ENCODE measurements at places on chromosomes 3 and 15. TPM values are rescaled to one million over a fixed set of nuclear protein-coding genes. Genes with fewer than 3 reads are reported as not detected.

Gene MED12L
- total RNA-seq, result 0.07 TPM

Gene CCR8
- not detected for total RNA-seq

Gene ATP8B4
- under 0.01 TPM for total RNA-seq

Gene CLRN1
- not detected for total RNA-seq

Gene LMOD3
- not detected for total RNA-seq

Gene IRAK2
- total RNA-seq, result 21.6 TPM

Gene SH3GL3
- not detected for total RNA-seq

Gene GREM1
- 1.6 TPM for total RNA-seq

Gene XCR1
- not detected for total RNA-seq

Gene DUOXA2
- not detected for total RNA-seq

Gene SLC12A6
- total RNA-seq, result 17.0 TPM

Gene OXNAD1
- 8.2 TPM for total RNA-seq

Gene SCAANT1
- not detected for total RNA-seq

Gene STAC
- total RNA-seq, result 29.0 TPM

Gene KNG1
- total RNA-seq, result not detected

Gene SLC28A2
- total RNA-seq, result not detected

Measured in mammary microvascular endothelial cell (primary cell).